ENCODE measurements at places on chromosomes 2 and 18. TPM values are rescaled to one million over a fixed set of nuclear protein-coding genes. Genes with fewer than 3 reads are reported as not detected.

MYCN gene
- 0.18 TPM for total RNA-seq

ZNF521 gene
- not detected for total RNA-seq

LRP1B gene
- not detected for total RNA-seq

DNA sequence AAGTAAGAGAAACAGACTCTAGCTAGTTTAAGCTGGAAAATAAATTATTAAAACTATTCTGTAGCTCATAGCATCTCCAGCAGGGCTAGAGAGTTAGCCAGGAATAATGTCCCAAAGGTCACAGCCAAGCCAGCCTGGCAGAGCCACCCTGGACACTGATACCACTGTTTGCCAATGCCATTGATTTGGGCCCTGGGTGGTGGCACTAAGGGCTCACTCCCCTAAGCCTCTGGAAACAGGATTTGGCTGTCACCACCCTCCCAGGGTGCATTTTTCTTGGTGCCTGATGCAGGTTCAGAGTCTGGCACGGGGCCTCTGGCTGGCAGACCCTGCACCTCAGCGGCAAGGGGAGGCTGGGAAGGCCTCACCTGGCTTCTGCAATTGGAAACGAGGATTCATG is 7.1 kb downstream of the SH2D6 start:
- no peak overlapping the region for H3K27ac ChIP-seq
- peaks cover 11% of the 10 kb centered on the region for H3K4me1 ChIP-seq
- H3K36me3 ChIP-seq = no peaks in the 10 kb centered on the region
- no peak overlapping the region for H3K4me3 ChIP-seq
- no peaks in the 10 kb centered on the region for H3K27me3 ChIP-seq

DNA sequence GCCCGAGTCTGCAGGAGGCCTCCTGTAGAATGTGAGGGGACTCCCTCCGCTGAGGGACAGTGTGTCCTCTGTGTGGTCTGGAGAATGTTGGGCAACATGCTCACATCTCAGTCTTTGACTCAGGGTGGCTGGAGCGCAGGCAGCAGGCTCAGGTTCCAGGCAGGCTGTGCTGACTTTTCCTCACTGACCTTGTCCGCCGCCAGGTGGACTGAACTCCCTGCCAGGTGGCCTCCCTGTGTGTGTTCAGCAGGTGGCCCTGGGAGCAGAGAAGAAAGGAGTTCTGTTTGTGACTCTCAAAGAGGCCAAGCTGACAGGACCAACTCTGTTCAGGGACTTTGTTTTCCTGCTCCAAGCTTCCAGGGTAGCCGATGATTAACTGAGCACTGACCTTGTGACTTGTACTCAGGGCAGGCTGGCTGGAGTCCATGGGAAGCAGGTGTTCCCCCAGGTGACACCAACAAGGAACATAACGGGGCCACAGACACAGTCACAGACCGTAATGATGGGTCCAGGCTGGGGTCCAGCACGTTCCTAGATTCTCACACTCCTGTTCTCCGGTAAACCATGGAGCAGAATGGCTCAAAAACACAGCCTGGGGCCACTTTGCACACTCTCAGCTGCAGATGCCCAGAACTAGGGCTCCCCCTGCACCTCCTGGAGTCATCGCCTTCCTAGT is 439.8 kb downstream of the RNF144A start:
- no peaks in the 10 kb centered on the region for H3K36me3 ChIP-seq
- H3K4me3 ChIP-seq = no peak overlapping the region
- no peaks in the 10 kb centered on the region for H3K27me3 ChIP-seq
- H3K4me1 ChIP-seq = no peaks in the 10 kb centered on the region
- no peak for DNase-seq
- H3K27ac ChIP-seq = no peak overlapping the region

DNA sequence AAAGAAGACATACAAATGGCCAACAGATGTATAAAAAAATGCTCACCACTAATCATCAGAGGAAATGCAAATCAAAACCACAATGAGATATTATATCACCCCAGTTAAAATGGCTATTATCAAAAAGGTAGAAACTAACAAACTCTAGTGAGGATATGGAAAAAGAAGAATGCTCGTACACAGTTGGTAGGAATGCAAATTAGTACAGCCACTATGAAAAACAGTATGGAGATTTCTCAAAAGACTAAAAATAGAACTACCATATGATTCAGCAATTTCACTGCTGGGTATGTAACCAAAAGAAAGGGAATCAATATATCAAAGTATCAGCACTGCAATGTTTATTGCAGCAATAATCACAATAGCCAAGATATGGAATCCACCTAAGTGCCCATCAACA is 519.3 kb upstream of the HNMT start:
- no peak for DNase-seq
- no peaks in the 10 kb centered on the region for H3K36me3 ChIP-seq
- H3K27me3 ChIP-seq = no peaks in the 10 kb centered on the region
- no peaks in the 10 kb centered on the region for H3K4me1 ChIP-seq

DNA sequence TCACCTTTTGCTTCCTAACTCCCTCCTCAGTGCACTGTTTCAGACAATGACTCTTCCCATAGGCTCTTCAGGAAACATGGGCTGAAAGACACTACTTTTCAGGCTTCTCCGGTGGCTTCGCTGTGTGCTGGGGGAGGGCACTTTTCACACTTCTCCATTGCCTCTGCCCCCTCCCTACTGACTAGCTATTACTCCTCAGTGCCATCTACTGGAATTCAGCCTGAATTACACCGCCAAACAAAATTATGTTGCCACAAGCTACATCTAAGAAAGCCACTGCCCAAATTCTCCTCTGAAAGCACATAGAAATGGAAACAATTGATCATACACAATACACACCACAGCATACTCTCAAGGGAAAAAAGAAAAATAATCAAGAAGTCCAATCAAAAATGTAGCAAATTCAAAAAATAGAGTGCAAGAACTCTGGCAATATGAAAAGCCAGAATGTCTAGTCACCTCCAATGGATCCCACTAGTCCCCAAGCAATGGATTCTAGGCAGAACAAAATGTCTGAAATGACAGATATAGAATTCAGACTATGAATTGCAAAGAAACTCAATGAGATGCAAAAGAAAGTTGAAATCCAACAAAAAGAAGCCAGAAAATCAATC is 1139.4 kb upstream of the GYPC start:
- H3K4me1 ChIP-seq = no peaks in the 10 kb centered on the region
- peak; percentile 6 for DNase-seq
- H3K36me3 ChIP-seq = no peaks in the 10 kb centered on the region
- no peak overlapping the region for H3K4me3 ChIP-seq
- no peaks in the 10 kb centered on the region for H3K27me3 ChIP-seq

DNA sequence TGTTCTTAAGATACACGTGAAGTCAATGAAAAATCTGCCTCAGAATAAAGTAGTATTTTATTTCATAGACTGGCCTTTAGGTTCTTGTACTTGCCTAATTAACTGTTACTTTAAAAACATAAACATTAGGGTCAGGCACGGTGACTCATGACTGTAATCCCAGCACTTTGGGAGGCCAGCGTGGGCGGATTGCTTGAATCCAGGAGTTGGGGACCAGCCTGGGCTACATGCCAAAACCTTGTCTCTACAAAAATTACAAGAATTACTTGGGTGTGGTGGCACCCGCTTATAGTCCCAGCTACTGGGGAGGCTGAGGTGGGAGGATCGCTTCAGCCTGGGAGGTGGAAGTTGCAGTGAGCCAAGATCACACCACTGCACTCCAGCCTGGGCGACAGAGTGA is 16.0 kb upstream of the SNORC start:
- H3K4me1 ChIP-seq = peaks cover 3% of the 10 kb centered on the region
- no peak for DNase-seq
- H3K36me3 ChIP-seq = peaks cover 39% of the 10 kb centered on the region
- no peak overlapping the region for H3K4me3 ChIP-seq

DNA sequence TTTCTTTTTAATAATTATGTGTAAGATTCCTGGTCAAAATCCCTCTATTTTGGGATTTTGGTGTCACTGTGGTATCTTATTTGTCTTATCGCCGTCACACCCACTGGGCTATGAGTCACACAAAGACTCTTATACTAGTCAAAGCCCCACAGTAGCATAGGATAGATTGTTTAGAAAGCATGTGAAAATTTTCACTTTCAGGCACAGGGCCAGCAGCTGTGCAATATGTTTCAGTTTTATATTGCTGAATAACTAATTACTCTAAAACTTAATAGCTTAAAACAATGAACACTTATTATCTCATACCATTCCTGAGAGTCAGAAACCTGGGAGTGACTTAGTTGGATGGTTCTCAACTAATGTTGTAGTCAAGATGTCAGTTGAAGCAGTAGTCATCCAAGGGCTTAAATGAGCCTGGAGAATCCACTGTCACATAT is 24.0 kb downstream of the CFAP210 start:
- H3K4me1 ChIP-seq = no peaks in the 10 kb centered on the region
- H3K27me3 ChIP-seq = peaks cover 7% of the 10 kb centered on the region
- H3K4me3 ChIP-seq = no peak overlapping the region

GRCh38 chr2:57402755-57403154 is 643.9 kb upstream of the VRK2 start:
- H3K36me3 ChIP-seq = no peaks in the 10 kb centered on the region
- no peak overlapping the region for H3K4me3 ChIP-seq
- H3K27me3 ChIP-seq = no peaks in the 10 kb centered on the region
- no peak for DNase-seq

- no peaks in the 10 kb centered on the region for H3K4me1 ChIP-seq
- no peak overlapping the region for H3K27ac ChIP-seq
- no peaks in the 10 kb centered on the region for H3K36me3 ChIP-seq
- no peak for DNase-seq
- peaks cover under 1% of the 10 kb centered on the region for H3K27me3 ChIP-seq
- no peak overlapping the region for H3K4me3 ChIP-seq
These were observed 203.8 kb downstream of the RDH14 start for GRCh38 chr2:18356676-18357075.

TWIST2 gene
- not detected for total RNA-seq

GRCh38 chr2:73162856-73163391 is 39.5 kb upstream of the NOTO start:
- H3K27me3 ChIP-seq = peaks cover 16% of the 10 kb centered on the region
- DNase-seq = no peak
- H3K36me3 ChIP-seq = no peaks in the 10 kb centered on the region
- H3K4me3 ChIP-seq = no peak overlapping the region

- no peaks in the 10 kb centered on the region for H3K27me3 ChIP-seq
- peak overlapping the region; percentile 98 for H3K27ac ChIP-seq
- peak overlapping the region; percentile 86 for H3K4me3 ChIP-seq
- peak; percentile 30 for DNase-seq
These were observed 1.5 kb downstream of the SLC39A10 start for GRCh38 chr2:195658541-195658890.

DNA sequence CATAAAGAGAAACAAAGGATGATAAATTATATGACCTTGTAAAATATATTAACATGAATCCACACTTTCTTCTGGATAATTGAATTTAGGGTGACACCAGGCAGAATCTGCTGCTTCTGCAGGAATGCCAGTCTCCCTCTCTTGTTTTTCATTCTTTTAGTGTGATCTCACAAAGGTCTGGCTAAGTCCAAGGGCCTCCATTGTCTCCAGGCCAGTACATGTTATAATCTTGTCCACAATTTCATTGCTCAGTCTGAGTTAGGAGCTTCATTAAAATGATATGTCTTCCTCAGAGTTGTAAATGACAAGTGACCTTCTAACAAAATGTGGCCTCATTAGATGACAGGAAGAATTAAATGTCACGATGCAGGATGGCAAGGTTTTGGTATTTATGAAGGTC is 110.2 kb downstream of the APOB start:
- H3K27ac ChIP-seq = no peak overlapping the region
- no peak for DNase-seq
- no peaks in the 10 kb centered on the region for H3K36me3 ChIP-seq
- no peaks in the 10 kb centered on the region for H3K4me1 ChIP-seq

DNA sequence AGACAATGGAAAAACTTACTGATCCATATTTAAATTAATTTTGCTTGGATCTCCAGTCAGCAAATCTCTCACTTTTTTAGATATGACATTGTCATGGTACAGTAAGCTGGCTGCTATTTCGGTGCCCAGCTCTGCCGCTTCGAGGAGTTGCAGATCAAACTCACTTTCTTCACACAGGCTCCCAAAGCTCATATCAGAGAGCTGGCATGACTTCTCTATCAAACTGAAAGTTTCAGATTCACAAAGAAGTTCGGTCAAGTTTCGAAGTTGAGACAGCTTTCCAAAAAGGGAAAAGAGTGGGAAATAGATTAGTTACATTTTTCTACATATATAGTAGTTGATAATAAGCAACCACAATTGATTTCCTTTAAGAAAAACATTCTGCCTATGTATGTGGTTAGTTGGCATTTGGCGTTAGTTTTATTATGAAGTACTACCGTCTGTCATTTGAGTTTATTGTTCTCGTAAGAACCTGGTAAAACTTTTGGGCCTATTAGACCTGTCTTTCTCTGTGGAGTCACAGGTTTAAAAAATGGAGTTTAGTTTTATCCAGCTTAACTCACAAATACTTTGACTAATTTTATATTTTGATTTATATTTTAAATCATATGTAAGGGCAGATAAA is 118.8 kb downstream of the ABCA12 start:
- H3K4me1 ChIP-seq = no peaks in the 10 kb centered on the region
- H3K4me3 ChIP-seq = no peak overlapping the region
- H3K27ac ChIP-seq = no peak overlapping the region
- no peaks in the 10 kb centered on the region for H3K36me3 ChIP-seq
- DNase-seq = no peak
- peaks cover 4% of the 10 kb centered on the region for H3K27me3 ChIP-seq

DNA sequence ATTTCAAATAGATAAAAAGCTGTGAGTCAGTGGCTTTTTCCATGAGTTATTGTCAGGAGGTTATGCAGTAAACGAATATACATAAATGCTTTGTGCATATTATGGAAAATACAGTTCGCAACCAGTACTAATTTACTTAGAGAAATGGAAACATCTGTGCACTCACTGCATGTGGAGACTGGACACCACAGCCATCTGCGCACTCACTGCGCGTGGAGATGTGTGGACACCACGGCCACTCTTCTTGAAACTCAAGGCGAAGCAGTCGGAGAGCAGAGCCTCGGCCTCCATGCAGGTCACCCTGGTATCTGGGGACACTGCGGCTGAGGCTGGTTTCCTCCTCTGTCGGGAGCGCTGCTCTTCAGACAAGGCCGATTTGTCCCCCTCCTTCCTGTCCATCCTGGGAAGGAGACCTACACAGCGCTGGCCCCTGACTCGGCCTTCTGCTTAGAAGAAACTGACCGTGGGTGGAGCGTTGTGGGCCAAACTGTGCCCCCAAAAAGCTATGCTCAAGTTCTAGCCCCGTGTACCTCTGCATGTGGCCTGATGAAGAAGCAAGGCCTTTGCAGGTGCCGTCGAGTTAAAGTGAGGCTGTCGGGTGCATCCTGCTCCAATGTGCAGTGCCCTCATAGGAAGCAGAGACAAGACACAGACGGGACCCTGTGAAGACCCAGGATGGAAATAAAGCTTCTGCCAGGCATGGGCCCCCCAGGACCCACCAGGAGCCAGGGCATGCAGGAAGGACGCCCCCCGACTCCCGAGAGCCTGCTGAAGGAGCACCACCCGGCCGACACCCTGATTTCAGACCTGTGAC is 88.0 kb downstream of the TPO start:
- DNase-seq = no peak
- H3K27ac ChIP-seq = no peak overlapping the region
- no peaks in the 10 kb centered on the region for H3K4me1 ChIP-seq
- no peak overlapping the region for H3K4me3 ChIP-seq

APCDD1 gene
- not detected for total RNA-seq

GRCh38 chr18:48698707-48699106 is 159.9 kb downstream of the CTIF start:
- no peak overlapping the region for H3K27ac ChIP-seq
- H3K27me3 ChIP-seq = no peaks in the 10 kb centered on the region
- no peak overlapping the region for H3K4me3 ChIP-seq
- H3K4me1 ChIP-seq = no peaks in the 10 kb centered on the region
- no peak for DNase-seq

GRCh38 chr2:177165721-177166711 is 46.6 kb upstream of the HNRNPA3 start:
- no peaks in the 10 kb centered on the region for H3K27me3 ChIP-seq
- H3K4me3 ChIP-seq = peak overlapping the region; percentile 59
- H3K27ac ChIP-seq = peak overlapping the region; percentile 86
- peak; percentile 22 for DNase-seq
- peaks cover 31% of the 10 kb centered on the region for H3K4me1 ChIP-seq

NT5DC4 gene
- total RNA-seq = not detected

LOXHD1 gene
- total RNA-seq = 0.05 TPM

HNMT gene
- not detected for total RNA-seq

Measured in activated CD4-positive, alpha-beta T cell treated with anti-CD3 and anti-CD28 coated beads for 36 hours (primary cell).